ENCODE measurements at places on chromosomes 12 and 14.
A peak's percentile ranks its signal among the peaks of the same experiment; 100 is the strongest.

- no peak for DNase-seq
Measured at GRCh38 chr12:65665817-65666216, 158.5 kb upstream of the HMGA2 start.

- no peak for DNase-seq
Measured at GRCh38 chr14:33493266-33493665, 457.6 kb downstream of the EGLN3 start.

DNA sequence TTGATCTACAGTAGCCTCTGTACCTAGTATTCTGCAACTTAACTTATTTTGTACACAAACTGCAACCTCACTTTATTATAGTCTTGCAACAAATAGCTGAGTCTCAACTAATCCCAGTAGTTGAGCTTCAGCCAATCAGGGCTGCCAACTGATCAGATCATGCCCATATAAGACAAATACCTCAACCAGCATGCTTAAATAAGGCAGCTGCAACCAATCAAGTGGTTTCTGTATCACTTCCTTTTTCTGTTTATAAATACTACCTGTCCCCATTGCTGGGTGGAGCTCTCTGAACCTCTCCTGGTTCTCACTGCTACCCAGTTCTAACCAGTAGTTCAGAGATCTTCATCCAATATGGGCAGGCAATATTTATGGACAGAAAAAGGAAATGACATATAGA, 248.5 kb upstream of the FBXO33 start:
- DNase-seq: no peak

DNA sequence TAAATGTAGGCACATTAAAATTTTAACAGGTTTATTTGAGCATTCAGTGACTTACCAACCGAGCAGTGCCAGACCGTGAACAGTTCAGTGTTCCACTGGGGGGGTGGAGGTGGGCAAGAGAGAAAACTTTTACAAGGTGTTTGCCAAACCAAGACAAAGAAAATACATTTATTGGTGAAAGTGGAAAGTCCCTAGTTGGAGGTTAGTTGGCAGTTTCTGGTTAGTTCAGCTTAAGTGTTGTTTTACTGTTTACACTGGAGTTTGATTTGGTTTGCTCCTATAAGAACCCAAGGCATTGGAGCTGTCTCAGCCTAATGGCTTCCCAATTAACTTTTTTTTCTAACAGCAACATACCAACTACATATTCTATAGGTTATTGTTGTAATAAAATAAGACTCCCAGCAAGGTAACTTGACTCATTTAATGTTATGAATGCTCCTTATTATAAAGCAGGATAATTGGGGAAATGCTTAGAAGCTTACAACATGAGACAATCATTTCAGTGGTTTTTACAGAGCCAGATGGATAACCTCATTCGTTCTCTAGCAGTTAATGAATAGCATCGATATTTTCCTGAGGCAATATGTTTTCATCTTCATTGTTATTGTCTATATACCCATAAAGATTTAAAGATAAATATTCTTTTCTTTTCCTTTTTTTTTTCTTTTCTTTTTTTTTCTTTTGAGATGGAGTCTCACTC, 115.8 kb downstream of the ETNK1 start:
- DNase-seq: no peak

GRCh38 chr12:7472060-7472459, 28.1 kb upstream of the CD163L1 start:
- no peak for DNase-seq

DNA sequence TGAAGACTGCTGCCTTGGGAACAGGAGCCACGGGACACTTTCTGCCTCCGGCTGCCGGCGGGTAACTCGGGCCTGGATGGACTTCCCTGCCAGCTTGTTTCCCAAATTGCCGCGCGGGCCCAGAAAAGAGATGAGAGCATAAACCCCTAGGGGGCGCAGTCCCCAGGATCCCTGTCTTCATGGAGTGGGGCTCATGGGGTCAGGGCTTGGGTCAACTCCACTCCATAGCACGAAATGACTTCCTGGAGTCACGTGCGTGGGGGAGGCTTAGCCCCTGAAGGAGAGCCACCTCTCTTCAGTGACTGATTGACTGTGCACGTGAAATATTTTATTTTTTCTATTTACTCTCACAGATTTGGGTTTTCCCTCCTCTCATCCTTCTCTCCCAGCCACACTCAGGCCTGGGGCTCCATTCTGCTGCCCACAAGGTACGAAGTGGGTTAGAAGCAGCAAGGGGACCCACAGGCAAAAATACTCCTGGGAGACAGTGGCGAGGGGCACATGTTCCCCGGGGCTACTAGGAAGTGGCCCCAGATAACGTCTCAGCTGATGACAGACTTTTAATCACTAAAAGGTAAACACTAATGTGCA, 10.0 kb downstream of the PGF start:
- DNase-seq: peak; percentile 43

- no peak for DNase-seq
Measured at GRCh38 chr14:78978896-78979295, 808.7 kb downstream of the NRXN3 start.

GRCh38 chr12:42585154-42585840, 4.2 kb downstream of the PRICKLE1 start:
- no peak for DNase-seq

GRCh38 chr14:20386276-20386855, 26.9 kb downstream of the TEP1 start:
- no peak for DNase-seq

DNA sequence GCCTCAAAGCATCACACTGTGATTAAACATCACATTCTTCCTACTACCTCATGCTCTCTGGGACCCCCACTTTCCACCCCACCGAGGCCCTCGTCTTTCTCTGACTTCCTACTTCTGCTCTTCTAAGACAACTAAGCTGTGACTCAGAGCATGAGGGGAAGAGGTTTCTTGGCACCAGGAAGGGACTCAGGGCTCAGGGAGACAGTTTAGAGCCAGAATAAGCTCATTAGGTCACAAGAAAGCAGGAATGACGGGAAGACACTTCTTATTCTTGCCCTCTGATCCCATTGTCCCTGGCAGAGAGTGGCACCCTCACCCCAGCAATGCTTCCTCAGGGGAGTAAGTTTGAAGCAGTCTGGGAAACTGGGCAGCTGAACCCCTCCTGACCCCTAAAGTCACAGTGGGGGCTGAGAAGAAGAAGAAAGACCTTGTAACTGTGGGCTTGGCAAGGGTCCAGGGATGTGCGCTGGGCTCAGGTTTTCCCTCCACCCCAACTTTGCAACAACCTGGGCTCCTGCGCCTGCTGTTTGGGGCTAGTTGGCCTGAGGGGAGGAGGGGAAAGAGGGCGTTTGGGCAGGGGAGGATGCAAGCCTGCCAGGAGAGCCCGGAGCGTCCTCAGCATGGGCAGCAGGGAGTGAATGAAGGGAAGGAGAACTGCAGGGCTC, 64.6 kb upstream of the ACTN1 start:
- peak; percentile 10 for DNase-seq

DNA sequence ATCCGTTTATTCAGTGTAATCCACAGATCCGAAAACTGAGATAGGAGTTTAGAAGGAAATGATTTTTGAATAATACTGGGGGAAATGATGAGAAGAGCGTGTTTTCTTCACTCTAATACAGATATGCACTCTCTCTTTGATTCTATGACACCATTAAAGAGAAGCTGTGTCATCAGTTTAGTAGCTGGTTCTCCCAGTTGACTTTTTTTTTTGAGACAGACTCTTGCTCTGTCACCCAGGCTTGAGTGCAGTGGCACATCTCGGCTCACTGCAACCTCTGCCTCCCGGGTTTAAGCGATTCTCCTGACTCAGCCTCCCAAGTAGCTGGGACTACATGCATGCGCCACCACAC, 48.4 kb upstream of the EML1 start:
- DNase-seq: no peak

DNA sequence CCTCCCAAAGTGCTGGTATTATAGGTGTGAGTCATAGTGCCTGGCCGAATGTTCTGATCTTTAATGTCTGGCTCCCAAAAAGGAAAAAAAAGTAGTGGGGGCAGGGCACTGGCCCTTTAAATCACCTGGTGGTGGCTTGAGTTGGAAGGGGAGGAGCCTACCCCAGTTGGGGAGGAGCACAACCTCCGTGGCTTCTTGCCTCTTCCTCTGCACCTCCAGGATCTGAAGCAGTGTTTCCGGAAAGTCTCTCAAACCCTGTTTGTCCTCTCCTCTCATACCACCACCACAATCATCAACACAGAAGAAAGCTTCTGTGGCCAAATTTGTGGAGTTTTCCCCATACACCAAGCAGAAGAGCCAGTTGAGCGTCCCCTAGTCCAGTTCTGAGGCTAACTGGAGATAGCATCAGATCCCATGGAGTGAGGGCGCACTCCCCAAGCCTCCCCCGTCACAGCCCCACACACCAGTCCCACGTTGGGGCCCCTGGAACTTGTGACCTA, 24.3 kb upstream of the RCOR1 start:
- DNase-seq: no peak

GRCh38 chr14:28023853-28024252, 742.7 kb upstream of the FOXG1 start:
- no peak for DNase-seq

- no peak for DNase-seq
Measured at GRCh38 chr14:20623798-20624197, 17.7 kb downstream of the OR6S1 start.

- no peak for DNase-seq
Measured at GRCh38 chr12:79546466-79547043, 144.2 kb downstream of the PAWR start.

DNA sequence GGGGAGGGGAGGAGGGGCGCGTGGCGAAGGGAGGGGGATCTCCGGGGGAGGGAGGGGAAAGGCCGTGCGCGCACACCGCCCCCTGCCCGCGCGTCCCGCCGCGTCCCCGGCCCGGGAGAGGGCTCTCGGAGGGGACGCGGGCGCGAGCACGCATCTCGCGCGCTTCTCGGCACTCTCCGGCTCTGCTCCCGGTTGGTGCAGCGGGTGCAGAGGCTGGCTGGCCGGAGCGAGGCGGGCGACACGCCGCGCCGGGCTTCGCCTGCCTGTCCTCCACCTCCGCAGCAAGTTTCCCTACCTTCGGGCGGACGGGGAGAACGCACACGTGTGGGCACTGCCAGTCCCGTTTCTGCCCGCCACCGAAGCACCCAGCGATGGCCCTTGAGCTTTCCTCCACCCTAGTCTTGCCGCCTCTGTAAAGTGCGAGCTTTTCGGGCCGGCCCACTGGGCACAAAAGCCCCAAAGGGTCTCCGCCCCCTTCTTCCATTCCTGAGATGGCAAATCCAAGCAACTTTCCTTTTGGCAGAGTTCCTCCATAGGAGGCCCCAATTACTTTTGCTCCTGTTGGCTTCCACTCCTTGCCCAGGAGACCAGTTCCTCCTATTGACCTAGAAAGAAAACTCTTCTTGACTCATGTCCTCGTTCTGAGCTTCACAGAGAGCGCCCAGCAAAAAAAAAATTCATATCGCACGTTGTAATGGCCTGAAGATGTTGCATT, 363 bp upstream of the CSAD start:
- peak; percentile 94 for DNase-seq

DNA sequence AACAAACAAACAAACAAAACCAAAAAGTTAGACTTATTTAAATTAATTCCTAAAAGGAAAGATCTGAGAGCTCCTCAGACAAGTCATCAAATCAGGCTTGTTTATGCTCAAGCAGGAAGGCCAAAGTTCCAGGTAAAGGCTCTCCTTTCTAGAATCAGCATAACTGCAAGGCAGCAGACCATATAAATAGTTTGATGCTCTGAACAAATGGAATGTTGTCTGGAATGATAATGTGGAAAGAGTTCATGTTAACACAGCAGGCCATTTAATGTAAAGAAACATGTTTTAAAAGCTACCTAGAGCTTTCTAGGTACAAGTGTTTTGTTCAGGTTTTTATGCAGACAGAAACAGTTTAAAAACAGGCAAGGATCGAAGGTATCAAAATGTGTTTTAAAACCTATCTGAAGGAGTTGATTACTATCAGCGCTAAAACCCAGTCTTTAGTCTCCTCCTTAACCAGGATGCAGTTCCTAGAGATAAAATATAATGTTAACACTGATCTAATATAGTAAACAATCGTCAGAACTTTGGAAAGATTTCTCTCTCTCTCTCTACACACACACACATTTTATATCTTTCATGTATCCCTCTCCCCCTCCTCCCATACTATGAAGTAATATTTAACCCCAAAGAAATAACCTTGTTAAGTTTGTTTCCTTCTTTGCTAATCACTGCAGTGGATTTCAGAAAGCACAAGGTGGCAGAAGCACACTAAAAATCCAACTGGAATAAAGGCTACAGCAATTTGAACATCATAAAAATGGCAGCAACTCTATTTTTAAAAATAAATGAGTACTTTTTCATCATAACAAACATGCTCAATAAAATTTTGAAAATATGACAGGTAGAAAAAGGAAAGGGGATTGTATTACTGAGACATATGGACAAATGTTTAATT, 135.5 kb downstream of the PAWR start:
- DNase-seq: peak; percentile 73

DNA sequence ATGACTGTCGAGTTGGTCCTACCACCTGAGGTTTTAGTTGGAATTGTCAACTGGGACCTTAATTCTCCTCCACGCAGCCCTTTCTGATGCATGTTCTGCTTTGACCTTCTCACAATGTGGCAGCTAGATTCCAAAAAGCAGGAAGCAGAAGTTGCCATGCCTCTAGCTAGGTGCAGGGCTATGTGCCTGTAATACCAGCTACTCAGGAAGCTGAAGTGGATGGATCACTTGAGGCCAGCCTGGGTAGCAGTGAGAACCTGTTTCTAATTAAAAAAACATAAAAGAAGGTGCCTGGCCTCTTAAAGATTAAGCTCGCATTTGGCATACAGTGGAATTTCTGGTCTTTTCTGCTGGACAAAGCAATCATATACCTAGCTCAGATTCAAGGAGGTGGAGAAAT, 77.1 kb downstream of the FGD4 start:
- DNase-seq: no peak

- no peak for DNase-seq
Measured at GRCh38 chr14:50947446-50947845, 3.2 kb upstream of the PYGL start.

DNA sequence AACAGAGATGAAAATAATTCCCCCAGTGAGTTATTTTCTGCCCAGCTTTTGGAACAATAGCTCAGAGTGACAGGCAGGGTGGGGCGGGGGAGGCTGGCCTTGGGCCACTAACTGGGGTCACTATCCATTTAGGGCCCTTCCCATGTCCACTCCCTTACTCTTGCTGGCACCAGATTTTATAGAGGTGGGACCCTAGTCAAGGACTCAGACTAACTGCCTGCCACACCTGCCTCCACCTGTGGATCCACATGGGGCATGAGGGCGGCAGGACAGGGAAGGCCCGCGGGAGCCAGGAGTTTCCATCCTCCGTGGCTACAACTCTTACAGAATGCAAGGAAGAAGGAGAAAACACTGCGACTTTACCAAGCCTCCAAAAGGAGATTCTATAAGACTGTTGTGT, 10.1 kb downstream of the VDR start:
- DNase-seq: no peak

DNA sequence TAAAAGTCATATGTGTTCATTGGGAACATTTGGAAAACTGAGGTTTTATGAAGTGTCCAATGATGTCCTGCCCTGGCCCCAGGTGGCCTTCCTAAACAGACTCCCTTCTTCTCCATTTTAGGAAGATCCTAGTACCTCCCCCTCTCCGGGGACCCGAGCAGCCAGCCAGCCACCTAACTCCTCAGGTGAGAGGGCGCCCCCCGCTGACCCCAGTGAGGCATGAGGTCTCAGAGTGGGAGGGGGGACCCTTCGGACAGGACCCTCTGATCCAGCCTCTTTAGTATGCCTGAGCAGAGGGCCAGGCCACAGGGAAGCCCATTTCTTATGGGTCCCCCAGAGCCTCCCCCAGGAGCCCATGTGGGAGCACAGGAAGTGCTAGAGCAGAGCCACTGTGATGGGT, 23.7 kb downstream of the DEGS2 start:
- DNase-seq: no peak

- peak; percentile 87 for DNase-seq
Measured at GRCh38 chr12:12376646-12377448, 20.0 kb downstream of the BORCS5 start.

- no peak for DNase-seq
Measured at GRCh38 chr14:104941508-104942365, 17.1 kb downstream of the PLD4 start.

Measured in eye (tissue), 1 donor.